ENCODE measurements at places on chromosomes 12 and 14.

DNA sequence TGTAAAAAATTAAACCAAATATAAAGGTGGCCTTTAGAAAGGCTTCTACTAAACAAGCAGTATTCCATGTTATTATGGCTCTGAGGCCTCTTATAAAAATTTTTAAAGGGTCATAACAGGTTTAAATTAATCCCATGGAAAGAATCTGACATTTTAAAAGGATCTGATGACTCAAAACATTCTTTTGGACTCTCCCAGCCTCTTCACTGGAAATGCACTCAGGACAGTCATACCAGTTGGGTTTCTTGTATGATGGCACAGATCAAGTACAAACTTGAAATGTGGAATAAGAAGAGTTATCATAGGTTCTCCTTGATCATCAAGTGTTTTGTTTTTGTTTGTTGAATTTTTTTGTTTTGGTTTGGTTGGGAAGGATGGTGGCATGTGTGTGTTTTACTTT is 50.8 kb downstream of the PPP2R5E start:
- DNase-seq = no peak

- DNase-seq = no peak
Measured at GRCh38 chr12:123115409-123116121, 35.3 kb downstream of the PITPNM2 start.

GRCh38 chr12:75891072-75891471 is 140.5 kb downstream of the PHLDA1 start:
- DNase-seq = no peak

DNA sequence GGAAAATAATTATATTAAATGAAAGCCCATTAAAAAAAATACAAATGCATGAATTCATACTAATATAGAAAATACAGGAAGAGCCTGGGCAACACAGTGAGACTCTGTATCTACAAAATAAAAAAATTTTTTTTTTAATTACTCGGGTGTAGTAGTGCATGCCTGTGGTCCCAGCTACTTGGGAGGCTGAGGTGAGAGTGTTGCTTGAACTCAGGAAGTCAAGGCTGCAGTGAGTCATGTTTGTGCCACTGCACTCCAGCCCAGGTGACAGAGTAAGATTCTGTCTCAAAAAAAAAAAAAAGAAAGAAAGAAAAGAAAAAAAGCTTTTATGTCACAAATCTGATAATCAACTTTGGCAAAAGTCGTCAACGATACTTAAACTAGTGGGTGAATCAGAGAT is 80.6 kb upstream of the PLEKHA5 start:
- no peak for DNase-seq

GRCh38 chr12:92541731-92542130 is 161.1 kb upstream of the PLEKHG7 start:
- DNase-seq = no peak

- DNase-seq = no peak
Measured at GRCh38 chr12:110581931-110582275, 1.2 kb downstream of the PPTC7 start.

GRCh38 chr14:82776958-82777357 is 1243.3 kb upstream of the SEL1L start:
- DNase-seq = no peak

- DNase-seq = no peak
Measured at GRCh38 chr12:34407813-34408212, 385.5 kb downstream of the ALG10 start.

DNA sequence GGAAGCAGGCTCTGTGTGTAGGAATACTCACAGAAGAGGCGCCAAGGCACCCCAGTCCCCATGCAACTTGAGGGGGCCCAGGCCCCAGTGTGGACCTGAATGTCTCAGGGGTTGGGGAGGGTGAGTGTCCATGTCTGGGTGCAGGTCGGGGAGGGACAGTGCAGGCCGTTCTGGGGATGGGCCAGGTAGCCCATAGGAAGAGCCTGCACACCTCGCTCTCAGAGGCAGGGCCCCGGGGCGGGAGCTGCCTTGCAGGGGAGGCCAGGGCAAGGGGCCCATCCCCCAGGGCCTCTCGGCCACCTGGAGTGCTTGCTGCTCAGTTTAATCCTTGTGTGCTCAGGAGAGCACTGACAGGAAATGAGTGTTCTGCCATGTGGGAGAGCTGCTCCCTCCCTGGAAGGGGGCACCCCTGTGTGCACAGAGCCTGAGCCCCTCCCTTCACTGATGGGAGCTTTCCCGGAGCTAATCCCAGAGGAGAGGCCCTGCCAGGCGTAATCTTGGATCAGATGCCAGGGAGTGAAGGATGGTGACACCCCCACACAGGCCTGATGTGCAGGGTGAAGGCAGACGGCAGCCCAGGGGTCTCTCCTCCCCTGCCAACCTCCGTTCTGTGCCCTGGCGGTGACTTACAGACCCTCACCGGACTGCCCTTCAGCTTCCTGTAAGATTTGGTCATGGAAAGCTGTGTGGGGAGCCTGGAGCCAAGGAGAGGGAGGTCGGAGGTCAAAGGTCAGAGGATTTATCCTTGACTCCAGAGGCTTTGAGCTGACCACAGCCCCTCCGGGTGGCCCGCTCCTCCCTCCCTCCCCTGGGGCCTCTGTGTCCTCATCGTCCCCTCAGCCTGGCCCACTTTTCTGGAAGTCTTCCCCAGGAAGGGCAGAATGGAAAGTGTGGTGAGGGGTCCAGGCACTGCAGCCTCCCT is 24.4 kb upstream of the FBRSL1 start:
- DNase-seq = no peak

GRCh38 chr12:71749666-71750065 is 5.0 kb upstream of the RAB21 start:
- no peak for DNase-seq

DNA sequence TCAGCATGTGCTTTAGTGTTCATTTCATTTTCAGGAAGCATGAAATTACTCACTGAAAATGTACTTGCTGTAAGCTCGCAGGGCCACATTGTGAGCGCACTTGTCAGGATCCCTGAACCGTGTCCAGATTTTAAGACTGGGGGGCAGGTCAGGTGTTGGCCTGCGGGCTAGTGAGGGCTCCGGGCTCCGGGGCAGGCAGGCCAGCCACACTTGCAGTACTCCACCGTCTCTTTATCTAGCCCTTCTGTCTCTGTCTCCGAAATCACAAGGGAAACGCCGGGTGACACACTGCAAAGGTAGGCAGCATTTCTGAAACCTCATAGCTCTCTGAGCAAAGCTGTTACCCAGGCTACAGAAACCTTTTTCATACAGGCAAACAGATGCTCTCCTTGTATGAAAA is 98.7 kb downstream of the EML1 start:
- DNase-seq = no peak

DNA sequence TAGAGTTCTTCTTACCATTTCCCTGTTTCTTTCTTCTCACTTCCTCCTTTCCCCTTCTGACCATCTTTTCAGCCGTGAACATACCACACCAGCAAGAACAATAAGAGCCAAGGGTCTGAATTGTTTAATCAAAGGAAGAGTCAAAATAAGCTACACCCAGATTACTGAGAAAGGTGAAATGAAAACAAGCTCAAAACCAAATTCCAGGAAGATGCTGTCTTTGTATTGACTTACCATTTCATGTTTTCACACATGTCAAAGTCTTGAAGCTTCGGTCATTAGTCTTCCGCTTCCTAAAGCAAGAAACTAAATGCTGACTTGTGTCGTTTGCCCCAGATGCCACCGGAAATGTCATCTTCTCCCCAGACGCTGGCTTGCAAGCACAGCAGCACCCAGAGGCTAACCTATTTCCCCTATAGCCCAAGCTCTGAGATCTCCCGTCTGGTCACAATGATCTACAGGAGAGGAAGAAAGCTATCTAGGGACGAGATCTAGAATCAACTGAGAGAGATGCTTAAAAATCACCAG is 136.5 kb upstream of the AMIGO2 start:
- DNase-seq = no peak

- DNase-seq = no peak
Measured at GRCh38 chr14:91890291-91890749, 23.0 kb upstream of the TC2N start.

DNA sequence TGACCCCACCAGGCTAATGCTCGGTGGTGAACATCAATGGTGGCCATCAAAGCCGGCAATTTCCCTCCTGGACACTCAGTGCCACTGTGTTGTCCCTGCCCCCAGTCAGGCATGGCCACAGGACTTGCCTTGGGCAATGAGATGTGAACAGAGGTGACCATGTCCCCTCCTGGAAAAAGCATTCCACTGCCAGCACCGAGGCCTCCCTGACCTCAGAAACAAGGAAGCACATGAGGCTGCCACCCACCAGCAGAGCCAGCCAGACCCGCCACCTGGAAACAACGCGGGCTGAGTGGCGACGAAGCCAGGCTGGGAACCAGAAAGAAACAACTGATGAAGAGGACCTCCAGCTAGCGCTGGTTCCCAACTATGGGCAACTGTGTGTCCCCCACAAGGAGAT is 31.8 kb downstream of the ITPK1 start:
- DNase-seq = no peak

DNA sequence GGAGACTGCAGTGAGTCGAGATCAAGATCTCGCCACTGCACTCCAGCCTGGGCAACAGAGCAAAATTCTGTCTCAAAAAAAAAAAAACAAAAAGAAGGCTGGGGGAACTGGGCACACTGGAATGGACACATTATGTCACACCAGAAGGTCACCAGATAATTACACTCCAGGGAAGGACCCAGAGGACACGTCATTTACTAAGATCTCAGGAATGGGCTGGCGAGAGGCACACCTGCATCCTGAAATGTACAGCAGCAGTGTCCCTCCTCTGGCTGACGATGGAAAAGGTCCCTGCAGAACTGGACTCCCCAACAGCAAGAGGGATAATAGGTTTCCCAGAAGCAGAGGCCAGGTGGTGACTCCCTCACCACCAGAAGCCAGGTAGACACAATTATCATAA is 243.5 kb downstream of the BCL11B start:
- no peak for DNase-seq

DNA sequence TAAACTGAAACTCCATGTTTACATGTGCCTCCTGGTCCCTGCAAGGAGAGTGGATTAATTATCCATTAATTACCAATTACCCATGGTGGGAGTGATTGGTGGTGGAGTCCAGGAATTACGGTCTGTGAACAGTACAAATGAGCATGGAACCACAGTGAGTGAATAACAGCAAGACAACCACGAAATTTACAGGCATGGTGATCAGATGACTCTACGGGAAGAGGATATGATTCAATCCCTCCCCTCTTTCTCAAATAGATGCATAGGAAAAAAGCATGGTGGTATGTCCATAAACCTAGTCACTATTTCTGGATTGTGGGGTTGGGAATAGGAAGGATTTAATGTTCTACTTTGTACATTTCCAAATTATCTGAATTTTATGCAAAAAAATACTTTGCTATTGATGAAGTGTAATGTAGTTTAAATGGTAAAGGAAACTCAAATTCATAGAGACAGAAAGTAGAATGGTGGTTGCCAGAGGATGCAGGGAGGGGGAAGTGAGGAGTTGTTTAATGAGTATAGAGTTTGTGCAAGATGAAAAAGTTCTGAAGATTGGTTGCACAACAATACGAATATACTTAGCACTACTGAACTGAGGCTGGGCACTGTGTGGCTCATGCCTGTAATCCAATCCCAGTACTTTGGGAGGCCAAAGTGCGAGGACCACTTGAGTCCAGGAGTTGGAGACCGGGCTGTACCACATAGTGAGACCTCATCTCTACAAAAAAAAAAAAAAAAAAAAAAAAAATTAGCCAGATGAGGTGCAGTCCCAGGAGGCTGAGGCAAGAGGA is 41.2 kb upstream of the C12orf75 start:
- DNase-seq = no peak

DNA sequence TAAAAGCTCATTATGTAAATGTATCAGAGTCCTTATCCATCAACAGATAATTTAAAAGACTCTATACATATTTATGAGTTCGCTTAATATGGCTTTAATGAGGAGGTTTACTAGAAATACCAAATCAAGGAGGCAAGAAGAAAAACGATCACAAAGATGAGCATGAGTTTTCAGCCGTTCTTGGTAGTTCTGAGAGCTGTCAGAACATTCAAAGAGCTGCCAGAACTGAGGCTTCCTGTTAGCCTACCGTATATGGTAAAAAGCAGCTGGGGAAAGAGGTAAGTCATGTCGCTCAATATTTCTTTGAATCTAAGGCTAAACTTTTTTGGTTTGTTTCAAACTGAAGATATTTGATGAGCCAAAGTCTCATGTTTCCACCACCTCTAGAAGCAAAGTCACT is 115.3 kb upstream of the PLXNC1 start:
- DNase-seq = no peak

GRCh38 chr12:9760120-9760519 is 581 bp downstream of the CD69 start:
- DNase-seq = no peak

- peak; percentile 3 for DNase-seq
Measured at GRCh38 chr12:33639975-33640374, 200.4 kb upstream of the SYT10 start.

DNA sequence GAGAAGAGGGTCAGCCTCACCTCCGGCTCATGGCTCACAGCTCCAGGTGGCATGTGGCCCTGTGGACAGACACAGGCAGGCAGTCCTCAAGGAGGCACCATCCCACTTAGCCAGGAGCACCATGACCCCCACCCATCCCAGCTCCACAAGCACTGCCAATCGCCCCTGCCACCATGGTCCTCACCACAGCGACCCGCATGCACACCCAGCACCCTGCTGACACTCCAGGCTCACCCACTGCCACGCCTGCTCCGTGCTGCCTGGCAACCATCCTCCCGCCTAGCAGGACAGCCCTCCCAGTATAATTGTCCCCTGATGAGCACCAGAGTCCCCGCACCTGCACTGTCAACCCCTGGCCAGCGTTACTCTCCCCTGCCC is 50.9 kb downstream of the TRPV4 start:
- DNase-seq = no peak

DNA sequence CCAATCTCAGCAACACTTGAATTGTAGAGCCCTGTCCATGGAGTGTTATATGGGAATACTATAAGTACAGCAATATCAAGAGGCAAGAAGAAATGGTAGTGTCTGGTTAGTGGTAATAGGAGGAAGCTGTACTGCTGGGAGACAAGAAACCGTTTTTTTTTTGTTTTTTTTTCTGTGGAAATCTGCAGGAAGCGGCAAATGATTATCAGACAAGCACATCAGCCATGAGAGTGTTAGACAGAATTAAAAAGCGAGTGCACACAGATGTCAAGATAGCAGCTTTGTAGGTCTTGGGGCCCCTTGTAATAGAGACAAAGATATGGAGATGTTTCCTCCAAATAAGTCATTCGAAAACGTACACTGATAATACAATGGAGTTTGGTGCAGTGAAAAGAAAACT is 6.7 kb downstream of the TESPA1 start:
- no peak for DNase-seq

- DNase-seq = no peak
Measured at GRCh38 chr14:103530390-103530789, 1.4 kb downstream of the TRMT61A start.

DNA sequence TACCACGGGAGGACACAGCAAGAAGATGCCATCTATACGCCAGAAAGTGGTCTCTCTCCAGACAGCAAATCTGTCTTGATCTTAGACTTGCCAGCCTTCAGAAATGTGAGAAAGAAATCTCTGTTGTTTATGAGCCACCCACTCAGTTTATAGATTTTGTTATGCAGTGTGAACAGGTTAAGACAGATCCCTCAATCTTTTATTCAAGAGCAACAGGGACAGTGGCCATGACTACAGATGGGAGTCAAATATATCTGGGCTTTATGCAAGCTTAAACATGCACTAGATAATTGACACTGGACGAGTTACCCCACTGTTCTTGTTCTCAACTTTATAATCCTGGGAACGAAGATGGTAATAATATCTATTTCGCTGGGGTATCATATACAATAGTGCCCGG is 288.7 kb downstream of the RPAP3 start:
- DNase-seq = no peak

All from NCI-H1105 (cell line).